ENCODE measurements at places on chromosomes 11 and 22.

DNA sequence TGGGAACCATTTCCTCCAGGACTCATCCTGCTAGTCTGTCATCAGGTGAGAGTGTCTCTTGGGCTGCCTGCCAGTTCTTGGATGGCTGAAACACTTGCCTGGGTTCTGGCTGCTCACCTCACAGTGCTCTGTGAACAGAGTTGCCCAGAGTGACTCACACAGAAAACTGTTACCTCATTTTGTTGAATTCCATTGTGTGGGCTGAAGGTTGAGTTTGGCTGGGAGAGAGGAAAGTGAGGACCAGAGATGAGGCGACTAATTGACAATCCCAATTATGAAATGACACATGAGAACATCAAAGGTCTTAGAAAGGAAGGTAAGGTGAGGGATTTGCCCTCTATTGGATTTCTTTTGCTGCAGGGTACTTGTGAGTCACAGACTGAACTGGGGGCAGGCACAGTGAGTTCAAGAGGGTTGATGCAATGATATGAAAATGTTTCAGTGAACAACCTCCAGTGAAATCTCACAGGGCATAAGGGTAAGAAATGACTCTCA, 20.2 kb upstream of the CALCB start:
- H3K27ac ChIP-seq, result peak overlapping the region; percentile 66
- no peak overlapping the region for H3K4me3 ChIP-seq
- H3K36me3 ChIP-seq, result no peaks in the 10 kb centered on the region
- peak; percentile 35 for DNase-seq

GRCh38 chr11:111427471-111427912, 48.4 kb upstream of the POU2AF1 start:
- H3K36me3 ChIP-seq, result no peaks in the 10 kb centered on the region
- DNase-seq, result no peak
- H3K4me1 ChIP-seq, result no peaks in the 10 kb centered on the region
- no peak overlapping the region for H3K4me3 ChIP-seq

DNA sequence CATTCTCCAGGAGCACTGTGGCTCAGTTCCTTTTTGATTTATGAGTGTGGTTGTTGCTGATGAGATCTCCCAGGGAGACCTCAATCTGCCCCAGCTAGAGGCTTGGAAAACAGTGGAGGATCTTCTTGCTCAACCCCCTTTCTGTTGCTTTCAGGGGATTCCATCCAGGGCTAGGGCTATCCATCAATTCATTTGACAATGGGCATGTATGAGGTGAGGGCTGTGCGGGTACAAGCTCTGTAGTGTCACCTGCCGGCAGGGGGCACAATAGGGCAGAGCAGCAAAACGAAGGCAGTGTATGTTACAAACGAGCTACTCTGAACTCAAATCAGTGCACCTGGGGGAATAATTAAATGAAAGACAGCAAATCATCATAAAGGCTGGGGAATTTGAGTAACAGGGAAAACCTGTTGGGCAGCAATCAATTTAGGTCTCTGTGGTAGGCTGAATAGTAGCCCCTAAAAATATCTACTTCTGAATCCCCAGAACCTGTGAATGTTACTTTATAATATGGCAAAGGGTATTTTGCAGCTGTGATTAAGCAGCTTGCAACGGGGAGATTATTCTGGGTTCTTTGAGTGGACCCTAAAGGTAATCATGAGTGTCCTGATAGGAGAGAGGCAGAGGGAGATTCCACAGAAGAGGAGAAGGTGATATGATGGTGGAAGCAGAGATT, 170.3 kb upstream of the ZBED5 start:
- no peak overlapping the region for H3K27ac ChIP-seq
- peaks cover 2% of the 10 kb centered on the region for H3K4me1 ChIP-seq
- DNase-seq, result peak; percentile 67
- no peaks in the 10 kb centered on the region for H3K36me3 ChIP-seq
- H3K4me3 ChIP-seq, result no peak overlapping the region

DNA sequence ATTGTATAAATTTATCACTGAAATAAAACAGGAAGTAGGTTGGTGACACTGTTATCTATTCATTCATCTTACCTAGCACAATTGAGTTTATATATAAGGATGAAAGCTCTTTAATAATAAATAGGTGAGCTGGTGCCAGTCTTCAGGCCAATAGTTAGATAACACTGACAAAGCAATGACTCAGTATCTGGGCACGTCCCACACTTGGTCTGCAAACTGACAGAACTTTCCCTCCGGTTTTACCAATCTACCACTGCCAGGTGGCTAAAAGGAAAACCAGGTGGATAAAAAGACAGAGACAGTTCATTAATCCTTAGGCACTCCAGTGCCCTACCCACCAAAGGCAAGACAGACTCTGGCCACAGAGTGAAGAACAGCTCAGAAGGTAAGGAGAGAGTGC, 17.6 kb downstream of the DDB1 start:
- H3K4me3 ChIP-seq, result no peak overlapping the region
- H3K36me3 ChIP-seq, result peaks cover 12% of the 10 kb centered on the region
- no peaks in the 10 kb centered on the region for H3K27me3 ChIP-seq
- H3K27ac ChIP-seq, result no peak overlapping the region
- H3K4me1 ChIP-seq, result no peaks in the 10 kb centered on the region

GRCh38 chr11:112752563-112752962, 208.7 kb upstream of the NCAM1 start:
- H3K27me3 ChIP-seq, result peaks cover 10% of the 10 kb centered on the region
- no peak for DNase-seq

GRCh38 chr11:112719736-112720525, 241.3 kb upstream of the NCAM1 start:
- peaks cover 9% of the 10 kb centered on the region for H3K27me3 ChIP-seq
- no peak overlapping the region for H3K27ac ChIP-seq
- H3K36me3 ChIP-seq, result no peaks in the 10 kb centered on the region
- H3K4me3 ChIP-seq, result no peak overlapping the region
- no peak for DNase-seq

- H3K4me1 ChIP-seq, result peaks cover 3% of the 10 kb centered on the region
- peaks cover 23% of the 10 kb centered on the region for H3K27me3 ChIP-seq
- no peak for DNase-seq
- H3K4me3 ChIP-seq, result no peak overlapping the region
These were observed 24.6 kb downstream of the RPL3 start for GRCh38 chr22:39294571-39295468.

GRCh38 chr11:123221096-123221561, 26.1 kb upstream of the CLMP start:
- no peak overlapping the region for H3K27ac ChIP-seq
- H3K4me3 ChIP-seq, result no peak overlapping the region
- DNase-seq, result no peak
- H3K4me1 ChIP-seq, result no peaks in the 10 kb centered on the region
- H3K27me3 ChIP-seq, result peaks cover 9% of the 10 kb centered on the region

DNA sequence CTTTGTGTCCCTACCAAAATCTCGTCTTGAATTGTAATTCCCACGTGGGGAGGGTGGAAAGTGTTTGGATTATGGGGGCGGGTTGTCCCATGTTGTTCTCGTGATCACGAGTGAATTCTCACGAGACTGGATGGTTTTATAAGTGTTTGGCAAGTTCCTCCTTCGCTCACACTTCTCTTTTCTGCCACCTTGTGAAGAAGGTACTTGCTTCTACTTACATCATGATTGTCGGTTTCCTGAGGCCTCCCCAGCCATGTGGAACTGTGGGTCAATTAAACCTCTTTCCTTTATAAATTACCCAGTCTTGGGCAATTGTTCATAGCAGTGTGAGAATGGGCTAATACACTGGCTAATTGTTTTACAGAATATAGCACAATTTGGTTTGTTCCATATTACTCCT, 326.3 kb downstream of the GRM5 start:
- H3K27me3 ChIP-seq, result no peaks in the 10 kb centered on the region
- DNase-seq, result no peak
- H3K4me1 ChIP-seq, result no peaks in the 10 kb centered on the region

- H3K36me3 ChIP-seq, result no peaks in the 10 kb centered on the region
- peaks cover 14% of the 10 kb centered on the region for H3K4me1 ChIP-seq
- peak overlapping the region; percentile 74 for H3K4me3 ChIP-seq
These were observed 654 bp downstream of the TMEM86A start for GRCh38 chr11:18699269-18699596.

GRCh38 chr22:40107851-40108378, 69.8 kb upstream of the TNRC6B start:
- peaks cover 75% of the 10 kb centered on the region for H3K4me1 ChIP-seq
- H3K4me3 ChIP-seq, result peak overlapping the region; percentile 79
- no peaks in the 10 kb centered on the region for H3K27me3 ChIP-seq
- peak; percentile 43 for DNase-seq

GRCh38 chr11:47724041-47724729, 9.0 kb upstream of the AGBL2 start:
- peaks cover 8% of the 10 kb centered on the region for H3K4me1 ChIP-seq
- H3K27me3 ChIP-seq, result no peaks in the 10 kb centered on the region
- no peak overlapping the region for H3K27ac ChIP-seq

DNA sequence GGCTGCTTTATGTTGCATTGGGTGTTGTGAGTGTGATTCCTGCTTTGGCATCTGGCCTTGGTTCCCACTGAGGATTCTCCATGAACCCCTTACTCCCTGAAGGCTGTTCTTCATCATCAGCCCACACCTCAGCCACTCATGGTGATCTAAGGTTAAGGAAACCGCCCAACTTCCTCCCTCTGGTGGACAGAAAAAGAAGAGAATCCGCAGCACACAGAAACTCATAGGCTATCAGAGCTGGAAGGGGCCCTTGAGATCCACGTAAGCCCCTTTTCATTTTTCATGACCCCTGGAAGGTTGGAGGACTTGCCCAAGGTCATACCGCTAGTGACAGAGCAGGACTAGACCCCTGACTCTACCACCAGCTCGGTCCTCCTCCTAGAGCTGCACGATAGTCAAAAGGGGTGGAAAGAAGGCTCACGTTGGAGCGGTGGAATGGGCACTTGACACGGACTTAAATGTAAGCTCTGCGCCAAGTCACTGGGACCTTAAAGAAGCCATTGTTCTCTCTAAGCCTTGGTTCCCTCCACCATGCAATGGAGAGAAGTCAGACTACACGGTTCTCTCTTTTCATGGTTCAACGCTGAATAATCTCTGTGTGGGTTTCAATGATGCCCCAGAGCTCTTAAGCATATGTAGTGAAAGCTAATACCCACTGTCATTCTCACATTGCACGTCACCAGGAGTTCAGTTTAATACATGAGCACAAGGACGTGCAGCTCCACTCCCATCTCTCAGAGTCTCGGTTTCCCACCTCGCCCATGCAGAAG, 83.6 kb upstream of the CRTAM start:
- peaks cover 63% of the 10 kb centered on the region for H3K4me1 ChIP-seq
- H3K36me3 ChIP-seq, result peaks cover 2% of the 10 kb centered on the region
- H3K27ac ChIP-seq, result peak overlapping the region; percentile 35
- no peak overlapping the region for H3K4me3 ChIP-seq

DNA sequence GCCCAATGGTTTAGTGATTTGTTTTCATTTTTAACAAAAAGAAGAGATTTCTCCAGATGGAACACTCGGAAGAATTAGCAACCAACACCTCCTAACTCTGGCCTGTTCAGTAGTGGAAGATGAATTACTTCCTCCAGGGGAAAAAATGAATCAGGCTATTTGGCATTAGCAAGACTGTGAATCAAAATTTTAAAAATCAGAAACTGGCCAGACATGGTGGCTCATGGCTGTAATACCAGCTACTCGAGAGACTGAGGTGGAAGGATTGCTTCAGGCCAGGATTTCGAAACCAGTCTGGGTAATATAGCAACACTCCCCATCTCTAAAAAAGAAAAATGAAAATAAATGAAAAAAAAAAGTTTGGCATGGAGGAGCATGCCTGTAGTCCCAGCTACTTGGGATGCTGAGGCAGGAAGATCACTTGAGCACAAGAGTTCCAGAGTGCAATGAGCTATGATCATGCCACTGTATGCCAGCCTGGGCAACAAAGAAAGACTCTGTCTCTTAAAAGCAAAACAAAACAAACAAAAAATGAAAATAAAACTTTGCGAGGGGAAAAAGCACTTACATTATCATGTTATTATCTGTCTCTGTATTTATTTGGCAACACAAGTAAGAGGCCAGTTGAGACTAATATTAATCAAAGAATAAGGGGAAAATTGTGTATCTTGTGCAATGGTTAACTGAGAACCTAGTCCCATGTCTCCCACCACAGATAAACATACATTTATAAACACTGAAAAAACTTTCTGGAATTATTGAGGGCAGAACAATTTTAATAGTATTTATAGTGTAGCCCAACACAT, 796.3 kb upstream of the ANO3 start:
- no peak overlapping the region for H3K27ac ChIP-seq
- H3K4me1 ChIP-seq, result no peaks in the 10 kb centered on the region
- no peaks in the 10 kb centered on the region for H3K27me3 ChIP-seq
- no peak overlapping the region for H3K4me3 ChIP-seq

DNA sequence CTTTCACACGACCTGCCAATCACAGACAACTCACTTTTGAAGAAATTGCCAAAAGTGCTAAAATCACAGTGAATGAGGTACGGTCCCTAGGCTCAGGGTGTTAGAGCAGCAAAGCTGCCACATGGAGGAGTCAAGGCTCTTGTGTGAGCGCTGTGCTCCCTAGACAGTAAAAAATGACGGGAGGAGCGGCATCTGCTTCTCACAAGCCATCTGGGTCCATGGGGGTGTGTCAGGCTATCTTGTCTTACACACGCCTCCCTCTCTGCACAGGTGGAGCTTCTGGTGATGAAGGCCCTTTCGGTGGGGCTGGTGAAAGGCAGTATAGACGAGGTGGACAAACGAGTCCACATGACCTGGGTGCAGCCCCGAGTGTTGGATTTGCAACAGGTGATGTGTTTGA, 14.8 kb downstream of the PSMD13 start:
- H3K4me3 ChIP-seq, result no peak overlapping the region
- DNase-seq, result no peak
- no peak overlapping the region for H3K27ac ChIP-seq
- peaks cover 12% of the 10 kb centered on the region for H3K4me1 ChIP-seq

DNA sequence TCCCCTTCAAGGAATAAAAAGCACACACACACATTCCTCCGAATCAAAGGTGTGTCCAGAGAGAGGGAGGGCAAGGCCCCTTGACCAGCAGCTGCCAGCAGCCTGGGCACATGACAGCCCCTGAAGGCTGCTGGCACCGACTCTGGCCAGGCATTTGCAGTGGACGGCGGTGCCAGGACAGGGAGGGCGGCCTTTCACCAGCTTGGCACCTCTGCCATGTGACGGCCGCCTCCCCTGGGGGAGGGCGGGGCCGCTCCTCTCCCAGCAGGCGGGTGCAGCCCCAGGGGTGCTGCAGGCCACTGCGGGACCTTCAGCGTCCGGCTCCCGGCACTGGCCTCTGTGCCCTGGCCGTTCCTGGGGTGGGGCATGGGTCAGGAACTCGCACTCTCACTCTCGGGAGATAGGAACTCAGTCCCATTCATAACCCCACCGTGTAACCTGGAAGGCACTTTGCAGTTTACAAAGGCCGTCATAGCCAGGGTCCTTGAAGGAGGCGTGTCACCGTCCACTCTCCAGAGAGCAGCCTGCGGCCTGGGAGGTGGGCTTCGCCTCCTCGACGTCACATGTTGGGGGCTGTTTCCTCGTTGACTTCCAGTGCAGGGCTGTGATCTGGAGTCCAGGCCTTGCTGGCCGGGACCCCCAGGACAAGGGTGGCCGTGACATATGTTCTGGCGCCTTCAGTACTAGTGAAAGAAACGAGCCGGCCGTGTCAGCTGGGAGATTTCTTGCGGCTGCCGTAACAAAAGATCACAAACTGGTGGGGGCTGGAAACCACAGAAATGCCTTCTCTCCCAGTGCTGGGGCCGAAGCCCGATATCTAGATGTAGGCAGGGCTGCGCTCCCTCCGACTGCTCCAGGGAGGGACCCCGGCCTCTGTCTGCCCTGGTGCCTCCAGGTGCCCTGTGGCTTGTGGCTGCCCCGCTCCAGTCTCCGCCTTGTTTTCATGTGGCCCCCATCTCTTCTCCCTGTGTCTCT, 39.9 kb upstream of the SMIM38 start:
- H3K36me3 ChIP-seq, result no peaks in the 10 kb centered on the region
- H3K27me3 ChIP-seq, result no peaks in the 10 kb centered on the region
- no peak overlapping the region for H3K27ac ChIP-seq
- H3K4me3 ChIP-seq, result no peak overlapping the region
- peaks cover 2% of the 10 kb centered on the region for H3K4me1 ChIP-seq
